ENCODE measurements at places on chromosomes 6 and 20.

GRCh38 chr6:24489881-24490280, 503 bp upstream of the GPLD1 start:
- peak; percentile 58 for DNase-seq

GRCh38 chr20:32680544-32681174, 6.9 kb upstream of the C20orf203 start:
- no peak for DNase-seq

GRCh38 chr20:62367136-62367632, at the start of gene LAMA5:
Gene LAMA5 (minus strand): TSS chr20:62367312. CDS start chr20:62367245, 67 bp downstream.
- DNase-seq, result no peak

DNA sequence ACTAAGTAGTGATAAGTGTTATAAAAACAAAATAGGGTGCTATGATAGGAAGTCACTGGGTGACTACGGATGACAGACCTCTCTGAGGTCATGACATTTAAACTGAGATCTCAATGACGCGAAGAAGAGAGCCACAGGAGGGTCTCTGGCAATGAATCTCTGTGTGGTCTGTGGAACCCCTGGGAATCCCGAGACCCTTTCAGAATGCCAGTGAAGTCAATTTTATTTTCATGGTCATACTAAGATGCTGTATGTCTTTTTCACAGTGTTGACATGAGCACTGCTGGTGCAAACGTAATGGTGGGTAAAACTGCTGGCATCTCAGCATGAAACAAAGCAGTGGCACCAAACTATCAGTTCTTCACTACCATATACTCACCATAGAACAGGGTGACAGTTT, 155.0 kb downstream of the GJA10 start:
- no peak for DNase-seq

GRCh38 chr6:12392490-12392889, 102.3 kb downstream of the EDN1 start:
- DNase-seq, result no peak

- DNase-seq, result no peak
Observed at GRCh38 chr20:45404438-45404837, 3.7 kb upstream of the DBNDD2 start.

- no peak for DNase-seq
Observed at GRCh38 chr20:10366898-10367692, 66.9 kb downstream of the MKKS start.

GRCh38 chr6:141095308-141095707, 1037.4 kb upstream of the GJE1 start:
- no peak for DNase-seq
